MG63 (cell line): ENCODE measurements at places on chromosomes 2 and 18. TPM values are rescaled to one million over a fixed set of nuclear protein-coding genes. Genes with fewer than 3 reads are reported as not detected.
A peak's percentile ranks its signal among the peaks of the same experiment; 100 is the strongest.

GRCh38 chr2:9405636-9406035 is 17.7 kb downstream of the ITGB1BP1 start:
- no peak for DNase-seq

DNA sequence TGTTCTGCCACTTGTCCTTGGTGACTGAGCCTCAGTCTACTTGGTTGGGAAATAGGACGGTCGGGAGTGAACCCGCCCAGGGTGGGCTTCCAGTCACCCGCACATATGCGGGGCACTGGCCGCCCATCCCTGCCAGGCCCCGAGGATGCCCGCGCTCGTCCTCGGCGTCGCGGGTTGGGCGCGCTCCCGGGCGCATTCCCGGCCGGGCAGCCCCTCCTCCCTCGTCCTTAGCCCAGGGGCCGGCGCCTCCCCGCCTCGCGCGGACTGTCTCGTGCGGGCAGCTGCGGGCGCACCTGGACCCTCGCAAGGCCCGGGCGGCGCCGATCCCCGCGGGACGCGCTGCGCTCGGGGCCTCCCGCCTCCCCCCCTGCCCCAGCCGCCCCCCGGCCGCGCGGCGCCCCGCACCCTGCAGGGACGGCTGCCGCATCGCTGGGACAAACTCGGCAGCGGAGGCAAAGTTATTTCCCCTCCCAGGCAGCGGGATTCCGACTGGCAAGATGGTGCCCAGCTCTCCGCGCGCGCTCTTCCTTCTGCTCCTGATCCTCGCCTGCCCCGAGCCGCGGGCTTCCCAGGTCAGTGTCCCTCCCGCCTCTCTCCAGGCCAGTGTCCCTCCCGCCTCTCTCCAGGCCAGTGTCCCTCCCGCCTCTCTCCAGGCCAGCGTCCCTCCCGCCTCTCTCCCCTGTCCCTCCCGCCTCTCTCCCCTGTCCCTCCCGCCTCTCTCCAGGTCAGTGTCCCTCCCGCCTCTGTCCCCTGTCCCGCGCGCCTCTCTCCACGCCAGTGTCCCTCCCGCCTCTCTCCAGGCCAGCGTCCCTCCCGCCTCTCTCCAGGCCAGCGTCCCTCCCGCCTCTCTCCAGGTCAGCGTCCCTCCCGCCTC is at the start of gene FBLN7:
Gene FBLN7, plus strand, starts transcription at position 227 of the 874 bp plus-strand sequence. Its CDS starts 271 bp downstream, at position 498.
- DNase-seq = peak; percentile 30

DNA sequence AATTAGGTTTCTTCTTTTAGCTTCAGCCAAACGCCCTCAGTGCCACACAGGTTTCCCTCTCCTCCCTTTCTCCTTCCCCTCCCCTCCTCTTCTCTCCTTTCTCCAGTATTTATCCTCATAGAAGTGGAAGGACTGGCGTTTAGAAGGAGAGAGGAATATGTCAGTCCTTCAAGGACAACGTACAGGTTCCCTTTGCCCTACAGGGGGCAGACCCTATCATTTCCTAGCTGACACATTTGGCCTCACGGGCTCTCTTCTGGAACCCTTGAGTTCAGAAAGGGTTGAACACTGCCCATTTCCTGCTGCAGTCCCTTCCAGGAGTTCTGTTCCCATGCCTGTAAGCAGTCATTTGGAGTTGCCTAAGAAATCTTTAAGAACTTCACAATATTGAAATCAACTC is 46.1 kb downstream of the CDCA7 start:
- DNase-seq = no peak

The CDK15 gene
- 2.7 and 6.5 TPM in 2 replicates for total RNA-seq

GRCh38 chr2:99802734-99803133 is 312.9 kb upstream of the REV1 start:
- no peak for DNase-seq

The GULP1 gene
- total RNA-seq = 14.6 and 102 TPM in 2 replicates

DNA sequence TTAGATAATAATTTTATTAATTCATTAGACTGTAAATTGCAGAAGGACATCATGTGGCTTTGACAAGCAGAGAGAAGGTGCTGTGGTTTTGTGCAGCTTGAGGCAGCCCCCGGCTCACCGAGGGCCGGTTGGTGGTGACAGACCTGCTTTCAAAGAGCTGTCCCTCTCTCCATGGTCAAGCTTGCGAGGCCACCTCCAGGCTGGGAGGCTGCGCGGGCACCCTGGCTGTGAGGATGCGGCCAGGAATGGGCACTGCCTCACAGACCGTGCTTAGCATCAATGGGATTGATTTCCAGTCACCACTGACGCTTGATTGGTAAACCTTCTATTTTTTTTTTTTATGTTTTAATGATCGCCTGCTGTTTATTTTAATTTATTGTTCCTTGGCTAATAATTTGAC is 690.9 kb downstream of the GALR1 start:
- DNase-seq = no peak

DNA sequence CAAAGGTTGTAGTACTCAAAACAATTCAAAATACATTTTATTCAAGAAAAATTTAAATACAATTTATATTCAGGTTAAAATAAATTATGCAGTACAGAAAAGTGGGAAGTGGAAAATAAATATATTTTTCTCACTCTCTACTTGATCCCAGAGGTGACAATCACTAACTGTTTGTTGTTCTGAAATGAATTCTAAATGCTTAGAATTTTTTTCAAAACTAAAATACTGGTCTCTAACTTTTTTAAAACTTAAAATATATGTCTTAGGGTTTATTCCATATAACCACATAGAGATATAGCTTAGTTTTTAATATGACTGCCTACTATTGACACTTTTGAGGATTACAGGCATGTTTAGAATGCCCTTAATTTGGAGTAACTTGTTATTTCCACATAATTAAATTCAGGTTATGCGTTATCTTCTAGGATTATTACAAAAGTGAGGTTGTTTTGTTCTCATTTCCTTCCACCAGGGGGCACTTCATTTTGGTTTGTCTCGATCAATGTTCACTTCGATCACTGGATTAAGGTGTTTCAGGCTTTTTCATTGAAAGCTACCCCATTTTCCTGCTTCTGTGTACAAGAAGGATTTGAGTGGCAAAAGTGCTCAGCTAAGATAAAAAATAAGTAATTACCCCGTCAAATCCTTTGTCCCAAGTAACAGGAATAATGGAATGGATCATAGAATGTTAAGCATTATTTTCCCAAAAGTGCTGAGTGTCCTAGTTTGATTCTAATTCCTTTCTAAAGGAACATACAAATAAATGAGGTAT is 27.1 kb upstream of the TFPI start:
- peak; percentile 1 for DNase-seq

- no peak for DNase-seq
These were observed 204.8 kb upstream of the PARD3B start for GRCh38 chr2:204340511-204340910.

GRCh38 chr18:57923611-57924010 is 120.4 kb upstream of the NEDD4L start:
- no peak for DNase-seq

The BCL2L11 gene
- 1.1 and 1.8 TPM in 2 replicates for total RNA-seq

The TNFAIP6 gene
- total RNA-seq = 0.84 and 1.8 TPM in 2 replicates
